CD8-positive, alpha-beta T cell (primary cell): ENCODE measurements at places on chromosomes 12 and 14.

DNA sequence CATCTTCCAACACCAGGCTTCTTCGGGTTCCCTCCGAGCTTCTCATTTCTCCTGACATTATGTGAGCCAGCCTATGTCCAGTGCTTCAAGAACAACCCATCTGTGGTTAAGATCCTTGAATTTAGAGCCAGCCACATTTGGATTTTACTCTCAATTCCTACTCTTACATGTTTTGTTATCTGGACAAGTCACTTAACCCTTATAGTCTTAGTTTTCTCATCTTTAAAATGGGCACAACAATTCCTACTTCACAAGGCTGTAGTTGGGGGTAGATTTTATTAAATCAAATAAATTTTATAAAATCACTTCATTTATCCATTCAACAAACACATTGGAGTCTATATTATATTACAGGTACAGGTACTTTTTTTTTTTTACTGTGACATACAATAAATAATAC, 105.5 kb upstream of the SLC38A2 start:
- DNase-seq, result no peak

DNA sequence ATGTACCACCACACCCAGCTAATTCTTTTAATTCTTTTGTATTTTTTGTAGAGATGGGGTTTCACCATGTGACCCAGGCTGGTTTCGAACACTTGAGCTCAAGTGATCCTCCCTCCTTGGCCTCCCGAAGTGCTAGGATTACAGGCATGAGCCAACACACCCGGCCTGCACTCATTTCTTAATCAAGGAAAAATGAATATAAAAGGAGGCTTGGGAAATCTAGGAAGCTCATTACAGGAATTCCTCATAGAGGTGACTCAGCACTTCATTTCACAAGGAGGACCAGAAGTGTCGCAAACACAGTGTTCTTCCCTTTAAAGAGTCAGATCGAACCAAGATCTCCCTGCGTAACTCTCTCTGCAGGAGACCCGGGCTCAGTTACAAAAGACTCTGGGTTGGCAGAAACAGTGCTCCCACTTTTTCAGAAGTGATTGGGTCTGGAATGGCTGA, 30.3 kb downstream of the NFKBIA start:
- DNase-seq, result no peak

- no peak for DNase-seq
Measured at GRCh38 chr14:33352821-33353220, 414.1 kb downstream of the NPAS3 start.

GRCh38 chr12:80472911-80473500, 29.0 kb downstream of the PTPRQ start:
- no peak for DNase-seq

GRCh38 chr14:64040044-64040443, 187.2 kb downstream of the SYNE2 start:
- no peak for DNase-seq
